Stimulated activated CD4-positive, alpha-beta T cell treated with anti-CD3 and anti-CD28 coated beads, Interleukin-4, amount 100 ng/mL, for 4 hours (primary cell): ENCODE measurements at places on chromosomes 12 and 14.
A peak's percentile ranks its signal among the peaks of the same experiment; 100 is the strongest.

DNA sequence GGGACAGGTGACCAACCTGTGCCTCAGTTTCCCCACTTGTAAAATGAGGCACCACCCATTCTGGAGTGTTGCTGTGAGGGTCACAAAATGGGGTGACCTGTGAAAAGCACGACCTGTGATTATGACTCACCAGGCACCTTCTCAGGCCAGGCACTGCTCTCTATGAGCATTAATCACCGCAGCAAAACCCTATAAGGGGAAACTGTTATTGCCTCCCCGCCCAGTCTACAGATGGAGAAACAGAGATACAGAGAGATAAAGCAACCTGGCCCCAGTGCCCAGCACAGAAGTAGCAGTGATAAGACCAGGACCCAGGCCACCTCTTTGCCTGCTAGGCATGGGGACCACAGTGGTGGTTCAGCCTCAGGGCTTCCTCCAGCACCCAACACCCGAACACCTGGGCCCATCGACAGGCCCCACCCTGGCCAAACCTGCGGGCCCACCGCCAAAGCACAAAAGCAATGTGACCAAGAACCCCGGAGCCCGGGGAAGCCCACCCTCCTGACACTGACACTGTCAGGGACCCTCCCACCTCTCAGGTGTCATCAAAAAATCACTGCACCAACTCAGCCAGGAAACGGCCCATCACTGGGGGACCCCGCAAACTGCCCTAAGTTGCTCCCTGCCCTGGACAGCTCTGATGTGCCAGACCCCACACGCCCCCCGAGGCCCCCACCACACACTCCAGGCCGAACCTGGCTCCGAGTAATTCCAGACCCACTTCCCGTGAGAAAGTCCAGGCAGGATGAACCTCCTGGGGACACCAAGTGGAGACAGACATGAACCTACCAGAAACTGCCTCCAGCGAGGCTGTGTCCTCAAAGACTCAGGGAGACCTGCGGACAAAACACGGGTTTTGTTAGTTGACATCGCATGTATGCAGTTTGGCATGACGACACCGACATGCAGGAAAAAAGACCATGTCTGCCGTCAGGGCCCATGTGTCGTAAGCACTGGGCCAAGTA is 32.4 kb downstream of the NCOR2 start:
- DNase-seq = no peak

DNA sequence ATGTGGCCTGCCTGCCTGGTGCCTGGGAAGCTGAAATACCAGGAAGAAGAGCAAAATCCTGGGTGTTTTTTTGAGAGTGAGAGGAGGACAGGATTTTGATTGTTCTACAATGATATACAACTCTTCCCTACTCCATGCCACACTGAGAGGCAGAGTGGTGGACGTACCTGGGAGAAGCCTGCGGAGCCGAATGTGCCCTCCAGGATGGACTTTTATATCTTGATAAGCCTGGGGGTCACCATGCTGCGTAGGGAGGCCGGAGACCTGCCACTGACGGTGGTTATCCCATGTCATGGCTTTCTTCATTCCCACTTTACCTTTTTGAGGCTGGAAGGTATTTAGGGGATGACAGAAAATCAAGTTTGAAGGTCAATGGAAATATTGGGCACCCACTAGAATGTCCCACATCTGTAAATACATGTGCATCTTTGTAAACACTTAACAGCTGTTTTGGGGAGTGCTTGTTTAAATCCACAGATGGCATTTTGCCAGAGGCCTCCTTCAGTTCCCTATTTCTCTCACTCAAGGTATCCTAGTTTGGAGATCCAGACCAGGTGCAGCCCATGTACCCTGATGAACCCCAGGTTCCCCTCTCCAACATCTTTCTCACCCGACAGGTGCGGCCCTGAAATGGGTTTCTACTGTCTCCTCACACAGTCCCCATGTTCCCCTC is 1.1 kb upstream of the GLT1D1 start:
- DNase-seq = no peak

DNA sequence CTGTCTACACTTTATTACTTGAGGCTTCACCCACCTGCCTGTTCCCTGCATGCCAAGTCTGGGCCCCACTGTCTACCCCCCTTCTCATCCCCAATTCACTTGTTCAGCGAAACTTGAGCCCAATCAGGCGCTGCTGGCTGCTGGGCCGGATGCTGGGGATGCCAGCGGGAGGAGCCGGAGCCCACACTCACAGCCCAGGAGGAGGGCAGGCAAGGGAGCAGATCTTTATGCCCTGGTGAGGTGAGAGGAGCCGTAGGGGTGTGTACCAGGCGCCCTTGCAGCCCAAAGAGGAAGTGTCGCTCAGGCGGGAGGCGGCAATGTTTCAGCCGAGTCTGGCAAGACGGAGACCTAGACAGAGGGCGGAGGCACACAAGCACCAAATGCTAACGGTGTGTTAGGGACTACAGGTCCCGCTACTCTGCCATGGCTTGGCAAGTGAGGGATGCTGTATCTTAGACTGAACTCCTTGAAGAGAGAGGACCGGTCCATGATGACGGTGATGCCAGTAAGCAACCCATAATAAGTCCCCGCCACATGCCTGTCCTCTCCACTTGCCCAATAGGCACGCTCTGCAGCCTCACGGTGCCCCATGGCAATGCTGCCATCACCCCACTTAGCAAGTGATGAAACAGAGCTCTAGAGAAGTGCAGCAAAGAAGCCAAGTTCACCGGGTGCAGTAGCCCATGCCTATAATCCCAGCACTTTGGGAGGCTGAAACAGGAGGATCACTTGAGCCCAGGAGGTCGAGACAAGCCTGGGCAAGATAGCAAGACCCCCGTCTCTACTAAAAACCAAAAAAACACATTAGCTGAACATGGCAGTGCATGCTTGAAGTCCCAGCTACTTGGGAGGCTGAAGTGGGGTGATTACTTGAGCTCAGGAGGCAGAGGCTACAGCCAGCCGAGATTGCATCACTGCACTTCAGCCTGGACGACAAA is 41.6 kb downstream of the LRRC74A start:
- peak; percentile 25 for DNase-seq

DNA sequence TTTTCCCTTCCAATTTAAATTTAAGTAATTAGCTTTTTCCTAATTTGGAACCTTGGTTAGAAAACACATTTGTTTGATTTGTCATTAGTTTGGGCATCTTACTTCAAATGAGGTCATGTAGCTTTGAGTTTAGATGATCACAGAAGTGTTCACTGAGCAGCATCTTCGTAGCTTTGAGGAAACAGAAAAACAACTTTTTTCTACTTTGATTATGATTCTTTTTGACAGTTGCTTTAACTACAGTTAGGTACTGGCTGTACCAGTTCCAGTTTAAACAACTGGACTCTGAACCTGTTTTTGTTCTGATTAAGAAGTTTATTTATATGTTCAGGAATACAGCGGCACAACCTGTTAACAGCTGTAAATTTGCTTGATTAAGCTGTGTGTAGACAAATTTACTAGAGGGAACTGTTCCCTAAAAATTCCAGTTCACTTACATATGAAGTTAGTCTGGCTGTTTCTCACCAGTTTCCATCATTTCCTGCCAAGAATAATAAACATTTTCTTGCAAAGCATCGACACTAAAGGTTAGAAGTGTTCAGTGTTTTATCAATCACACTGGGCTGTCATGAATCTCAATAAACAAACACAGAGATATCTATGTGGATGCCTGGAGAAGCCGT is 191.9 kb downstream of the RAD51B start:
- DNase-seq = no peak

DNA sequence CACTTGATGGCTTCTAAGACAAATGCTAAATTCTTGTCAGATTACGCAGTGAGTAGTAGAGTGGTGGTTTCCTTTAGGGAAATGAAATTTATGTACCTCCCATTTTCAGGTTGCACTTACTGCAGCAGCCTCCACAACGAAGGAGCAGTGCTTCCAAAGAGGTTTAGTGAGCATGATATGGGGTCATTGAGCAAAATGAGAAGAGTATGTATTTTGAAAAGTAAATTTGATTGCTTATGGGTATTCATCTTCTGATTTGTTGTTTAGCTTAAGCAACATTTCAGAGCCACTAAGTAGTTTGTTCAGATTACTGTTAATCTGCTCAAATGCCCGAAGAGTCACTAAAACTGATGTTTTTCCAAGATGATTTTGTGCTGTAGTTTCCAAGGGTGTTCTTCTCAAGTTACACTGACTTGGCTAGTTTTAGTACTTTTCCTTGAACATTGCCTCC is 493.6 kb downstream of the PCNX1 start:
- no peak for DNase-seq
